AG20443 (cell line): ENCODE measurements at places on chromosomes 12 and 14.

DNA sequence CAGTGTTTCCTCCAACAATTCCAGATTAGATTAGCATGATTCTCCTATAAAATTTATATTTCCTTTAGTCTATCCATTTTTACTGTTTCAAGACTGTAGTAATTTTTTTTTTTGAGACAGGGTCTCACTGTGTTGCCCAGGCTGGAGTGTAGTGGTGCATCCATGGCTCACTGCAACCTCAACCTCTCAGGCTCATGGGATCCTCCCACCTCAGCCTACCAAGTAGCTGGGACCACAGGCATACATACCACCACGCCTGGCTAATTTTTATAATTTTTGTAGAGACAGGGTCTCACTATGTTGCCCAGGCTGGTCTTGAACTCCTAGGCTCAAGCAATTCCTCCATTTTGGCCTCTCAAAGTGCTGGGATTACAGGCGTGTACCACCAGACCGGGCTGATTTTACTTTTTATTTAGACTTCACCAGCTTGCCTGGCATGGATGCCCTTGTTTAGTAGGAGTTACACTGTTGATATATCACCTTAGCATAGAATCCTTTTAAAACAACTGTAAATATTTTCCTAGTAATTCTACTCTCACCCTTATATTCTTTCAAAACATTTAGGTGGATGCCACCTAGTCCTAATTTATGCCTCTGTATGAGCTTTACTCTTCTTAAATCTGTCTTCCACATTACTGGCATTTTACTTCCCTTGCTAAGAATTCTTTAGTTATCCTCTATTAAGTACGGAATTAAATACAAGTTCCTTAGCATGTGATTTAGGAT lies 55.8 kb upstream of the LIMA1 start:
- DNase-seq, result no peak

- no peak for DNase-seq
These were observed 23.6 kb downstream of the ABCB9 start for GRCh38 chr12:122942637-122943036.

DNA sequence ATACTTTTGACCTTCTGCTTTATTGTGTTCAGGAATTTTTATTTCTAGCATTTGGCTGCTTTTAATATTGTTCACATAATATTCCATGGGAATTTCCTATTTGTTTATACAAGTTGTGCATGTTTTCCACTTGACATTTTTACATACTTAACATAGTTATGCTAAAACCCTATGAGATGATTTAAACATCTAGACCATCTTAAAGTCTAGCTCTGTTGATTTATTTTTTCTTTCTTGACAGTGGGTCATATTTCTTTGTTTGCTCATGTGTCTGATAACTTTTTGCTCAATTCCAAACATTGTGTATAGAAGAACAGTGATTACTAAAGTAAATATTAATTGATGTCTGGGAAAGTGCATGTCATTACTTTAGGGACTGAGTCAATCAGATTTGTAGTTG lies 202.1 kb upstream of the PDZRN4 start:
- no peak for DNase-seq

GRCh38 chr14:34792598-34792997 lies 78.2 kb upstream of the CFL2 start:
- DNase-seq, result no peak

GRCh38 chr12:60148109-60148508 lies 552.3 kb downstream of the SLC16A7 start:
- DNase-seq, result peak; percentile 58

DNA sequence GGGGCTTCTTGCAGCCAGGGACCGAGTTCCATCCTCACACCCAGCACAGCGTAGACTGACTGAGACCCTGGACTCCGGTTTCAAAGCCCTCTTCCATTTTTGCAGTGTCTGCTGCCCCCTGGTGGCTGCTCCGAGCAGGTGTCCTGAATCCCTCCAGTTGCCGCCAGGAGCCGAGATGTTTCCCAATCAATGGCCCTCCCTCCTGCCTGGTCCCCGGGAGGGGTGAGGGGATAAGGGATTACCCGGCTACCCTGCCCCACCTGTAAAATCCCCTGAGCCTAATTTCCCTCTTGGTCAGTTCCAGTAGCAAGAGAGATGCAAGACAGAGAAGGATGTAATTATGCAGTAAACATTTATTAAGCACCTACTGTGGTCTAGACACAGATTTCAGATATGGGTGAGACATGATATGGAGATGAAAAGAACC lies 55.0 kb downstream of the PHETA1 start:
- DNase-seq, result peak; percentile 93

GRCh38 chr12:68890701-68891113 lies 42.3 kb downstream of the CPM start:
- DNase-seq, result no peak

- DNase-seq, result no peak
These were observed 18.5 kb upstream of the CCDC175 start for GRCh38 chr14:59595071-59595470.

DNA sequence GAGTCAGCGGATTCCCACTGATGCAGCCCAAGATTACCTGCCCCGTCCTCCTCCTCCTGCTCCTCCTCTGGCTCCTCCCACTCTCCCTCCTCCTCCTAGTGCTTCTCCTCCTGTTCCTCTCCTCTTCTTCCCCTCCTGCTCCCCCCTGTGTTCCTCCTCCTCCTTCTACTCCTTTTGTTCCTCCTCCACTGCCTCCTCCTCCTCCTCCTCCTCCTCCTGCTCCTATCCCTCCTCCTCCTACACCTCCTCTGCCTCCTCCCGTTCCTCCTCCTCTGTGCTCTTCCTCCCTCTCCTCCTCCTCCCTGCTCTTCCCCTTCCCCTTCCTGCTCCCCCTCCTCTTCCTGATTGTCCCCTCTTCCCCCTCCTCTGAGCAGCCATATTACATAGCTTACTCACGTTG lies 141.3 kb downstream of the CACNA1C start:
- DNase-seq, result no peak

DNA sequence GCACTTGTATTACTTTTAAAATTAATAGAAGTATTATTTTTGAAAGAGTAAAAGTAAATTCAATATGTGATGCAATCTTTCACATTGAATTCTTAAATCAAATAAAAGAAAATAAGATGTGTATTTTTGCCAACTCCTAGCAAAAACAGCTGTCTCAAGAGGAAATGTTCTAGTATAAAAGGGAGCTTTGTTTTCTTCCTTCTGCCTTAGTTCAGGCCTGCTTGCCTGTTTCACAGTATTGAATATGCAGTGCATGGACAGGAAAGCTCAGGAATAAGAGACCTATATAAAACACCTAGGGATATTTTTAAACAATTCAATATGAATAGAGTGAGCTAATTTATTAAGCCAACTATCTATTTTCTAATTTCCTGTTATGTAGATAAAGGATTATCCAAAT lies 294.8 kb upstream of the G2E3 start:
- DNase-seq, result no peak
